ENCODE measurements at places on chromosomes 4 and X. TPM values are rescaled to one million over a fixed set of nuclear protein-coding genes. Genes with fewer than 3 reads are reported as not detected.

GRCh38 chr4:8854931-8855330 lies 16.7 kb downstream of the HMX1 start:
- no peak for DNase-seq

GRCh38 chrX:115173181-115173580 lies 16.0 kb upstream of the RBMXL3 start:
- DNase-seq = no peak

DNA sequence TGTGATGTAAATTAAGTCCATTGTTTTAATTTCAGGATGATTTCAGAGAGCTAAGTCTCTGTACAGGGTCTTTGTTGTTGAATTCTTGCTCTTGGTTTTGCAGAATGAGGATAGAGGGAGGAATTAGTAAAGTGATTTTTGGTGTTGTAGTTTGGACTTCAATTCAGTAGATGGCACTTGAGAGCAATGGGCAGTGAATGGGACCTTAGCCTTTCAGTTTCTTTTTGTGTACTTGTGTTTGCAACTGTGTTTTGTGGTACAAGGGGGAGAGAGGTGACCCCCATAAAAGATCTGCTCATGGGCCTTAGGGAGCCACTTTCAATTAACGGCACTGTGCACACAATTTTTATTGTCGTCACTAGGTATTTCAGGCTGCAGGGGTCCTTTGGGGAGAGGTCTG lies 340.0 kb downstream of the DCAF12L2 start:
- DNase-seq = no peak

The POLN gene
- 1.1 TPM for total RNA-seq

DNA sequence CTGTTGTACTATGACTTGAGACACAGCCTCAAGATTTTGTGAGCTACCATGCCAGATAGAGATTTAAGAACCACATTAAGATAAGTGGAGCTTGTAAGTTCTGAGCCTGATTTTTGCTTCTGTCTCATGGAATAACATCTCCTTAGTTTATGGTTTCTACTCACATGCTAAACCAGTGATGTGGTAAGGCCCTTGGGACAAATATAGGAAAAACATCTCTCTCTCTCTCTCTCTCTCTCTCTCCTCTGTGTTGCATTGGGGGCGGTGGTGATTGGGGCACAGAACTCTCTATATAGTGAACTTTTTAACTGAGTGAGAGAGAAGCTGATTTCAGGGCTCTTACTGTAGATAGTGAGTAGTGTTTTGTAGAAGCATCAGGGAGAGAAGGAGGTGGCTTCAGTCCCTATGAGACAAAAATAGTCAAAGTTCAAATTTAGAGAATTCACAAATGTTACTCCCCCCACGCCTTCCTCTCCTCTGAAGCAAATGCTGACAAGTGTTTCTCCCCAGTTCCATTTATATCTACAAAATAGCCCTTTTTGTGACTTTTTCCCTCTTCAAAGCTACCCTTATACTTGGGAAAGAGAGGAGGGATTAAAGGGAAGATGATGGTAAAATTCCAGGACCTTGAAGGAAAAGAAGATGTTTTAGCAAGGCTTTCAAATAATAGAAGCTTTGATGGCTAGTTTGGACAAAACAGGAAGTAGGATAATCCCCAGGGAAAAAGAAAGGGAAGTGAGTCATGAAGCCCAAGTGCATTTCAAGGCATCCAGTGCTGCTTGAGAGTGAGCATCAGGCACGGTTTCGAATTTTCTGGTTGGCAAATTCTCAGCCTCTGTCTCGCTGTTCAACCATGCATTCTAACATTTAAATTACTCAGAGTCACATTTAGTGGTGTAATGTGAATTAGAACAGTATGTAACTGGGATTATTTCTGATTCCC lies 134.3 kb upstream of the AP1S2 start:
- no peak for DNase-seq

DNA sequence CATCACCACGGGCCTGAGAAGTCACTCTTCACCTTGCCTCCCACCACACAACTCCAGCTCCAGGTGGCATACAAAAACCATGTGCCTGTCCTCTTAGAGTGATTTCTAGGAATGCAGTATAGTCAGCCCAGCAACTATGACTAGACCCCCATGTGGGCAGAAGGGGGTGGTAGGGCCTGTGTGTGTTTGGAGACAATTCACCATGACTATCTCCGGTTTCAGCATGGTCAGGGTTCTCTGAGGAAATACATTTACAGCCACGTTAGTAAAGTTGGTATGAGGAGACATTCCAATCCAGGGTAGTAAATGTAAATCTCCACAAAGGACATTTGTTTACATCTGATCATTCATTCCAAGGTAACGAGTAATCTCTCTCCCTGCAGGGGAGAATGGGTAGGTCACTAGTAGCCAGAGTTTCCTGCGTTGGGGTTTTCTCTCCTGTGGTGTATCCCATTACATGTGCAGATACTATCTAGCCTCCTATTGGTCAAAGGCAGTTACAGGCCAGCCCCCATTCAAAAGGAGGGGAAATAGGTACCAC lies 4.2 kb upstream of the MTMR1 start:
- DNase-seq = no peak

The FHDC1 gene
- total RNA-seq = 0.33 TPM

The LARP7 gene
- 77.1 TPM for total RNA-seq

DNA sequence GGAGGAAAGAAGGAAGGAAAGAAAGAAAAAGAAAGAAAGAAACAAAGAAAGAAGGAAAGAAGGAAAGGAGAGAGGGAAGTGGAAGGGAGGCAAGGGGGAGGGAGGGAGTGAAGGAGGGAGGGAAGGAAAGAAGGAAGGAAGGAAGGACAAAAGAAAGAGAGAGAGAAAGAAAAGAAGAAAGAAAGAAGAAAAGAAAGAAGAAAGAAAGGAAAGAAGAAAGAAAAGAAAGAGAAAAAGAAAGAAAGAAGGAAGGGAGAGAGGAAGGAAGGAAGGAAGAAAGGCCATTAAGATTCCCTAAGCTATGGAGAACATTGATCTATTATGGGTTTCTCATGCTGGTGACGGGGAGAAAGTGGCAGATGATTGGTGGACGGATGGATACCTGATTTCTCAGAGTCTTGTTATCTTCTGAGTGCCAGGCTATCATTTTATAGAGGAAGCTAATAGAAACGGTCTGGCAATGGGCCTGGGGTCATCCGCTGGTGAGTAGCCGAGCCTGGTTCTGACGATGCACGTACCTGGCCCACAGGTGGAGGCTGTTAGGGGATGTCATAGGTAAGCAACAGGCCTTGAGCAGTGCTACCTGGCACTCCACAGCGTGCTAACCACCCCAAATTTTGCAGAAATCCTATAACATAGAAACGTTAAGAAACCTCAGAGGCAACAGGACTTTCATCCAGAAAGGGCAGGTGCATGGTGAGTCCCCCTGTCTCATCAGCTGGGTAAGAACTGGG lies 142.9 kb downstream of the SHOX start:
- DNase-seq = no peak

DNA sequence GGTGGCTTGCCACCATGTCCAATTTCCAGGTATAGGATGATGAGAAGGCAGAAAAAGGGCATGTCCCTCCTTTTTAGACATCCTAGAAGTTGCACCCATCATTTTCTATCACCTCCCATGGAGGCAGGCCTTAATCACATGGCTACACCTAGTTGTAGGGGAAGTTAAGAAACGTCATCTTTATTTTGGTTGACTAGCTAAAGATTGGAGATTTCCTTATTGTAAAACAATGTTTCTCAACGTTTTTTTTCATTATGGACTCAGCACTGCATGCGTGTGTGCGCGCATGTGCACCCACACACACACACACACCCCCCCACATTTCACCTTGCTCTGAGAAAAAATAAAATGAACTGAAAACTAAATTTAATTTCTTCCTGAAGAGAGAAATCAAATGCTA lies 2.0 kb upstream of the CXCL9 start:
- no peak for DNase-seq

DNA sequence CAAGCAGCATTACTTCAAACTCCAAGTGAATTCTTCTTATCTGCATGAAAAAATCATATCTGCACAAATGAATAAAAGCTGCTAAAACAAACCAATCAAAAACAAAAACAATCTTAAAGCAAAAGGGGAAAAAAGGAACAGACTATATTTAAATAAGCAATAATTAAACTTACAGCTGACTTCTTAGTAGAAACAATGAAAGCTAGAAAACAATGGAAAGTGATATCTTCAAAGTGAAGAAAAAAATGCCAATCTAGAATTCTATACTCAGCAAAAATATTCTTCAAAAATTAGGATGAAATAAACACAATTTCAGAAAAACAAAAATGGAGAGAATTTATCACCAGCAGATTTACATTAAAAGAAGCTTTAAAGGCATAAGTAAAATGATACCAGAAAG lies 20.0 kb downstream of the STBD1 start:
- no peak for DNase-seq

GRCh38 chr4:152991398-152991797 lies 55.3 kb downstream of the FHDC1 start:
- DNase-seq = no peak

DNA sequence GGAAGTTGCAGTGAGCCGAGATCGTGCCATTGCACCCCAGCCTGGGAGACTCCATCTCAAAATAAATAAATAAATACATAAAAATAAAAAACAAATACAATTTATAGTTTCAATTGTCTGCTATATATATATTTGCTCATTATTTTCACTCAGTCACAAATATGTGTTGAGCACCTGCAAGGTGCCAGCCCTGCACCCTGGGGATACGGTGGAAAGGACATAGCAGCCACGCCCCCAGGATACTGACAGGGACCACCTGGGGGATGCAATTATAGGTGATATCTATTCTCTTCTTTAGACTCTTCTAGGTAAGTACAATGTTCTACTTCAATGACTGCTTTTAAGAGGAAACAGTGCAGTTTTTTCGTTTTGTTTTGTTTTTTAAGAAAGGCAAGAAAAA lies 85.0 kb downstream of the JAKMIP1 start:
- DNase-seq = no peak

The ASB9 gene
- 4.9 TPM for total RNA-seq

- no peak for DNase-seq
Observed at GRCh38 chr4:168398589-168398988, 80.0 kb upstream of the DDX60 start.

DNA sequence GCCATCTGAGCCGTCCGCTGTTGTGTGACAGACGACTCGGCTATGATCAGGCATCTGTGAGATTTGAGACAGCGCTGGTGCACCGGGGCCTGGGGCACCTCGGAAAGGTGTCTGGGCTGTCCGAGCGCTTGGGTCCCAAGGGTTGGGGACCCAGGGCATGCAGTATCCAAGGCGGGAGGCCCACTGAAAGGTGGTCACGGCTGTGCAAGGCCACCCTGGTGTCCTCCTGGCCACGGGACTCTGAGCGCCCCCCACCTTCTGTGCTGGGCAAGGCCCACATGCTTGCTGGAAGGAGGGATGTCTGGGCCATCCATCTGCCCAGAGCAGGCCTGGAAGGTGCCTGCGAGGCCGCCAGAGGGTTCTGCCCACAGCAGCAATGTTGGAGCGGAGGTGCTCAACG lies 19.9 kb downstream of the TACC3 start:
- no peak for DNase-seq

Measured in thymus (tissue), 14 donors.